ENCODE measurements at places on chromosomes 16 and 17. TPM values are rescaled to one million over a fixed set of nuclear protein-coding genes. Genes with fewer than 3 reads are reported as not detected.

DNA sequence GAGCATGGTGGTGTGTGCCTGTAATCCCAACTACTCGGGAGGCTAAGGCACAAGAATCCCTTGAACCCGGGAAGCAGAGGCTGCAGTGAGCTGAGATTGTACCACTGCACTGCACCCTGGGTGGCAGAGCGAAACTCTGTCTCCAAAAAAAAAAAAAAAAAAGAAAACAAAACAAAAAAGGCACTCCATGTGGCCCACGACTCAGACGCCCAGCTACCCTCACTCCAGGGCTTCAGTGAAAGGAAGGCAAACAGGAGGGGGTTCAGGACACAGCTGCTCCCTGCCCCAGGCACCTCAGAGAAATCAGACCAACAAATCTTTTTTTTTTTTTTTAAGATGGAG lies 91.7 kb downstream of the LITAF start:
- H3K36me3 ChIP-seq: no peaks in the 10 kb centered on the region
- H3K4me1 ChIP-seq: peaks cover 35% of the 10 kb centered on the region
- H3K4me3 ChIP-seq: no peak overlapping the region
- peak overlapping the region; percentile 84 for H3K27ac ChIP-seq

DNA sequence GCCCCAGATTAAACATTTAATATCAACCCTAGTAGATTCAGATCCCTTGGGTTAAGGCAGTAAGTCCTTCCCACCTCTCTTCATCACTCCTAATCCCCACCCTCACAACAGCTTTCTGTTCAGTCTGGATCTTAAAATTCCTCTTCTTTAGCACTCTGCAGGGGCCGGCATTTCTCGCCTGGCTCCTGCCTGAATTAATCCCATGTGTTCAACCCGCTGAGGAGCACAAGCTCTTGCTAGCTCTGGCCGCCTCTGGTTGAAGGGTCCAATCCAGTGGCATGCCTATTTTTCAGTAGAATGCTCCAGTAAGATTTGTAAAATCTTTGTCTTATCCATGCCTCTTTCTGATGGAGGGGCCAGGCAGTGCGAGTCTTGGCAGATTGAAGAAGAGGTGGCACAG lies 59.2 kb downstream of the CYB5B start:
- no peaks in the 10 kb centered on the region for H3K27me3 ChIP-seq
- peaks cover 22% of the 10 kb centered on the region for H3K4me1 ChIP-seq
- no peak overlapping the region for H3K4me3 ChIP-seq

- no peak overlapping the region for H3K4me3 ChIP-seq
- H3K4me1 ChIP-seq: peaks cover 15% of the 10 kb centered on the region
- DNase-seq: no peak
- H3K27ac ChIP-seq: no peak overlapping the region
Measured at GRCh38 chr17:15281909-15282308, 16.8 kb upstream of the PMP22 start.

GRCh38 chr17:60947100-60947499 lies 269.4 kb downstream of the BCAS3 start:
- H3K36me3 ChIP-seq: peaks cover 12% of the 10 kb centered on the region
- no peak for DNase-seq
- no peaks in the 10 kb centered on the region for H3K27me3 ChIP-seq
- peaks cover 8% of the 10 kb centered on the region for H3K4me1 ChIP-seq
- H3K27ac ChIP-seq: no peak overlapping the region

DNA sequence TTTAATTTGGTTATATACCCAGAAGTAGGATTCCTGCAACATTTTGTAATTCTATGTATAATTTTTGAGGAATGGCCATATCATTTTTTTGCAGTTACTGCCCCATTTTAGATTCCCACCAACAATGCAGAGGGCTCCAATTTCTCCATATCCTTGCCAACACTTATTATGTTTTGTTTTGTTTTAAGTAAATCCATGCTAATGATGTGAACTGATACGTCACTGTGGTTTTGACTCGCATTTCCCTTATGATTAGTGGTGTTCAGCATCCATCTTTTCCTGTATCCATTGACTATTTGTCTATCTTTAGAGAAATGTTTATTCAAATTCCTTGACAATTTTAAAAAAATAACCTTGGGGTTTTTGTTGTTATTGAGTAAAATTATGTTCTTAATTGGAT lies 826.4 kb downstream of the CDH11 start:
- peaks cover 8% of the 10 kb centered on the region for H3K4me1 ChIP-seq
- DNase-seq: no peak
- H3K27me3 ChIP-seq: no peaks in the 10 kb centered on the region
- no peak overlapping the region for H3K27ac ChIP-seq
- no peak overlapping the region for H3K4me3 ChIP-seq

DNA sequence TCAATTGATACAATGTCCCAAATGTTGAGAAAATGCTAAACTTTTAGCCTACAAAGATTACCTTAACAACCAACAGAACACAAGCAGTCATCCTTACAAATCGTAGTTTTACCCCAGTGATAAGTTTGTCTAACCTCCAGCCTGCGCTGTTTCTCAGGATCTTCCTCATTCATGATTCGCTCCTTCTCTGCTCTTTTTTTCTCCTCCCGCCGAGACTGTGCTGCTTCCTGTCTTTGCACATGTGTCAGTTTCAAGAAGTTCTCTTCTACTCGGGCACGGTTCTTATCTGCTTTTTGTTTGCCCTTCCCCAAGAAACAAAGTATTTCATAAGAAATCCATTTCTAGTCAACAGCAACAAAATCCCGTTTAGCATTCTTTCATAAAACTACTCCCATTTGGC lies 10.2 kb upstream of the STRADA start:
- H3K27ac ChIP-seq: no peak overlapping the region
- no peaks in the 10 kb centered on the region for H3K27me3 ChIP-seq
- no peak for DNase-seq
- H3K4me3 ChIP-seq: no peak overlapping the region
- no peaks in the 10 kb centered on the region for H3K4me1 ChIP-seq
- H3K36me3 ChIP-seq: peaks cover 99% of the 10 kb centered on the region

GRCh38 chr17:31699281-31699680 lies 159.8 kb downstream of the COPRS start:
- peaks cover 29% of the 10 kb centered on the region for H3K4me1 ChIP-seq
- no peaks in the 10 kb centered on the region for H3K27me3 ChIP-seq
- no peak for DNase-seq

Gene DNAH17
- total RNA-seq: not detected

Data from left ventricle myocardium inferior (tissue), 1 donor.